ENCODE measurements at places on chromosomes 1 and 21. TPM values are rescaled to one million over a fixed set of nuclear protein-coding genes. Genes with fewer than 3 reads are reported as not detected.

Gene VASH2
- 0.20 TPM for total RNA-seq

Gene ZNF648
- total RNA-seq, result not detected

Gene SHISA4
- total RNA-seq, result 0.34 TPM

Gene RGS5
- 7.7 TPM for total RNA-seq

Gene KIRREL1
- 0.08 TPM for total RNA-seq

Gene EPHA8
- total RNA-seq, result not detected

Gene BROX
- total RNA-seq, result 38.2 TPM

Gene PSMG1
- 62.1 TPM for total RNA-seq

Gene C1orf141
- 0.41 TPM for total RNA-seq

- no peak for DNase-seq
Observed at GRCh38 chr1:231767471-231767870, 140.9 kb downstream of the DISC1 start.

GRCh38 chr1:62100442-62100841, 94.2 kb upstream of the L1TD1 start:
- DNase-seq, result no peak

- DNase-seq, result no peak
Observed at GRCh38 chr1:180586671-180587155, 27.9 kb downstream of the OVAAL start.

DNA sequence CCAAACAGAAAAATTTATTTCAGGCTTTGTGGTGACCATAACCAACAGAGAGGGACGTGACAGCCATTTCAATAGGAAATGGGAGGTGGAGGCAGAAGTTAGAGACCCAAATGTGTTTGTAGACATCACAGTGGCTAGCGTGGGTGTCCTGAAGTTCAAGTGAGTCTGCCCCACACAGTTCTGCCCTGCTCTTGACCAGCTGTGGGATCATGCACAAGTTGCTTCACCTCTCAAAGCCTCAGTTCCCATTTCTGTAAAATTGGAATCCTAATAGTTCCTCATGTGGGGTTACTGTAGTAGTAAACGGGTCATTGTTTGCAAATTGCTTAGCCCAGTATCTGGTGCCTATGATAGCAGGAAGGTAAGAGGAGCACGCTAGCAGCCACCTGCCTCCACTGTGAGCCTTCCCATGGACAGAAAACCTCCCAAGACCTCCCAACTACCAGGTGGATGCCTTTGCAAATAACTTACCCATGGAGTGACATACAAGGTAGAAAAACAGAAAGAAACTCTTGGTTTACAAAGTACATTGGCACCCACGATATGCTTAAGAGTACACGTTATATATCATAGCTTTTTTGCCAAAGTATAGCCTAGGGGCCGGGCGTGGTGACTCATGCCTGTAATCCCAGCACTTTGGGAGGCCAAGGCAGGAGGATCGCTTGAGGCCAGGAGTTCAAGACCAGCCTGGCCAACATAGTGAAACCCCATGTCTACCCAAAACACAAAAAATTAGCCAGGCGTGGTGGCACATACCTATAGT, 29.1 kb downstream of the FHAD1 start:
- no peak for DNase-seq

DNA sequence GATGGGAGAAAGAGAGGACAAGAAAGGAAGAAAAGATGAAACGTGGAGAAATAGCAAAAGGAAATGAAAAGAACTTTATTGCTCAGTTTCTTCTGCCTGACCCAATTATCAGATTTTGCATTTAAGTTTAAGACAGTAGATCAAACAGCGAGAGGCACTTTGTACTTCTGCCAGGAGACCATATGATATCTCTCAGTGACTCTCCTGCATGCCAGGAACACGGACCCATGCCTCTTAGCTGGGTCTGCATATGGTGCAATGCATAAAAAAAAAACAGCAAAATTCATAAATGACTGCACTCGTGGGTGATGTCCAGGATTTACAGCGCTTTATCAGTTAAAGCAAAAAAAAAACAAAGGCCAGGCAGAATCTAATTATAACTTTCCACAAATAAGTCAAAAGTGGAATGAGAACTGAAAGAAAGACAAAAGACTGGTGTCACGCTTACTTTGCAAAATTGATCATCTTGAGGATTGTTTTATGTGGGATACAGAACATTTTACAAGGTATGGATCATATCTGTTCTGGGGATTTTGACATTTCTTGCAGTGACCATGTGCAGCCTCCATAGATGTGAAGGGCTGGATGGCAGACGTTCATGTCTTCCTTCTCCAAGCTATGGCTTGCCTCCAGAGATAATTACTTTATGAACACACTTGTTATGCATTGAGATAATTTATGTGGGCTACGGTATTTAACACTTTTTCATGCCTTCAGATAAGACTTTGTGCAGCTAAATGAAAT, 79.5 kb downstream of the RUNX1 start:
- DNase-seq, result no peak

DNA sequence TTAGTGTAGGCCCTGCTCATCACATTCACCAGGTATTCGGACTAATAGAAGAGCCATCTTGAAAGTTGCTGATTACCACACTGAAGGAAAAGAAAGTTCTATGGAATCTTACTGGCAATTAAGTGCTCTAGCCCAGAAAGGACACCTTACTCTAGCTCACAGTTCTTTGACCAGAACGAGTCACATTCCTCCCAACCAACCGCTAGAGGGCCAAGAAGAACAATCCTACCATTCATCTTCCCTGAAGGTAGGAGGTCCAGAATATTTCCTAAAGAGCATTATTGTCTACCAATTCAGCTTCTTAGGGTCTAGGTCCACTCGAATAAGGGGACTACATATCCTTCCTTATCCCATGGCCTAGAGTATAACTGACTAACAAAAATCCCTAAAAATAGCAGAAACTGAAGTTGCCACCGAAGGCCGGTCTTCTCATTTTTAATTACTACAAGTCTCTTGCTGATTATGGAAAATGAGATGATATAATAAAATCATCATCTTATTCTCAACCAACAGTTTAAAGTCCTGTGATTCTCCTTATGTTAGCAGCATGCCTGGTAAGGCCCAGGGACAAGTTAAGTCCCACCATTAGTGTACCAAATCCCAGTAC, 2.7 kb upstream of the FMO1 start:
- no peak for DNase-seq

- no peak for DNase-seq
Observed at GRCh38 chr21:28492127-28492526, 500.6 kb downstream of the LTN1 start.

DNA sequence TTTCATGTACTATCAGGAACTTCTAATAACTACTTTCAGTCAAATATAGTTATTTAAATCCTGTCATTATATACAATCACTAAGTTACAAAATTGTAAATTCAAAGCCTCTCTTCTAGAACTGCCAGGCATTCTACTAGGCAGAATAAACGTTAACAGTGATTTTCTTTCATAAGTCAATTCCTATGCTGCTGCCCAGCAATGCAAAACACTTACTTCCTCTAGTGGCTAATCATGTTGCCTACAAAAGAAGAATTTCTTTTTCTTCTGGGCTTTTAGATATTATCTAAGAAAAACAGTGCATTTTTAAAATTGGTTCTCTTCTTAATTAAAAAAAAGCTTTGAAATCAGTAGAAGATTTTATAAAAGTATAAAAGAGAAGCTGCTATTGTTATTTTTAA, 509.8 kb upstream of the ADAMTS5 start:
- no peak for DNase-seq

- no peak for DNase-seq
Observed at GRCh38 chr1:42328916-42329496, 6.0 kb downstream of the FOXJ3 start.

GRCh38 chr1:51512120-51512519, 6.9 kb downstream of the EPS15 start:
- DNase-seq, result no peak

DNA sequence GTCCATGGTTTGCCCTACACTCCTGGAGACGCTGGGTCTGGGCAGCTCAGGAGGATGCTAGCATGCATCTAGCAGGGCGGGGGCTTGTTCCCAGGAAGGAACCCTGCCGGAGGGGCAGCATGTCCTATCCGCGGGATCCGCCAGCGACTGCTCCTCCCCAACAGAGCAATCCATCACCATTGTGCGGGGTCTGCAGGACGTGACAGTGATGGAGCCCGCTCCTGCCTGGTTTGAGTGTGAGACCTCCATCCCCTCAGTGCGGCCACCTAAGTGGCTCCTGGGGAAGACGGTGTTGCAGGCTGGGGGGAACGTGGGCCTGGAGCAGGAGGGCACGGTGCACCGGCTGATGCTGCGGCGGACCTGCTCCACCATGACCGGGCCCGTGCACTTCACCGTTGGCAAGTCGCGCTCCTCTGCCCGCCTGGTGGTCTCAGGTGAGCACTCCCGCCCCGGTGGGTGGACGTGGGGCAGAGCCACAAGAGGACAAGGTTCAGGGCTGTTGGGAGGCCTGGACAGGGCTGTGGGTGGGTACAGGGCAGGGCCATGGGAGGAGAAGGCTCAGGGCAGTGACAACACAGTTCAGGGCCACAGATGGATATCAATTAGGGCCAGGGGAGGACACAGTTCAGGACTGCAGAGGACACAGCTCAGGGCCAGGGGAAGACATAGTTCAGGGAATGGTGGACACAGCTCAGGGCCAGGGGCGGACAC, 71.3 kb downstream of the OBSCN start:
- DNase-seq, result peak; percentile 49

GRCh38 chr1:213564215-213564659, 423.5 kb upstream of the PROX1 start:
- DNase-seq, result no peak

- no peak for DNase-seq
Observed at GRCh38 chr21:39332175-39332574, 16.7 kb downstream of the HMGN1 start.

DNA sequence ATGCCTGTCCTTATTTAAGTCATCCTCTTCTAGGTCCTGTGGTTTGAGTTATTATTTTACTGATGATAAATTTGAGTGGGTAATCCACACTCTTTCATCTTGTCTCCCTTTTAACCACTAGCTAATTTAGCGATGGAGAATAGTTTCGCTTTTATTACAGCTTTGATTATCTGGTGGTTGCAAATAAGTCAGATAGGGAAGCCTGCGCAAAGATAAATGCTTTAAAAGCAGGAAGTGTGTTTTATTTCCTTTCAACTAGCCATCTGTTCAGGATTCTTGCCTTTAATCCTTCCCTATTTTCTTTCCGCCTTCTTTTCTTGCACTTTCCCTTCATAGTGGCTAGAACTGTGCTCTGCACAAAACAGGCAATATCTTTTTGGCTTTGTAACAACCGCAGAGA, 129.0 kb downstream of the TGFB2 start:
- no peak for DNase-seq

- no peak for DNase-seq
Observed at GRCh38 chr1:160646180-160646579, 664 bp downstream of the SLAMF1 start.

- DNase-seq, result no peak
Observed at GRCh38 chr1:166302989-166303758, 136.4 kb upstream of the FAM78B start.

GRCh38 chr1:152458384-152459185, 44.5 kb upstream of the CRNN start:
- peak; percentile 84 for DNase-seq

GRCh38 chr1:110119843-110120242, 7.6 kb downstream of the UBL4B start:
- DNase-seq, result no peak

DNA sequence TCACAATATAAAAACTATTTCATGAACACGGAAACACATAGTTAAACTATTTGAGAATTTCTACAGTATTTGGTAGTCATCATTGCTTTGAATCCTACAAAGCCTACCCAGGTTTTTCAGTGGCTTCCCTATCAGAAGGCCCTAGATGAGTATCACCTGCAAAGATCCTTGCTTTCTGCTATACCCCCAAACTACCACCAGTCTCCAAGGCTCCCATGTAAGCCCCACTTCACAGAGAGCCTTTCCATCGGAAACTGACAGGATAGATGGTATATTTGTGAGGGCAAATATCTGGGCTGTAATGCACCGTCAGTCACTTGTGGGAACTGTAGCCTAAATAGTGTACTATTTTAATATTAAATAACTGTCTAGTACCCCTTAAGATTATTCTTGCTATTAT, 674.3 kb downstream of the BRINP3 start:
- no peak for DNase-seq

GRCh38 chr1:55531644-55532043, 316.5 kb upstream of the USP24 start:
- DNase-seq, result no peak

DNA sequence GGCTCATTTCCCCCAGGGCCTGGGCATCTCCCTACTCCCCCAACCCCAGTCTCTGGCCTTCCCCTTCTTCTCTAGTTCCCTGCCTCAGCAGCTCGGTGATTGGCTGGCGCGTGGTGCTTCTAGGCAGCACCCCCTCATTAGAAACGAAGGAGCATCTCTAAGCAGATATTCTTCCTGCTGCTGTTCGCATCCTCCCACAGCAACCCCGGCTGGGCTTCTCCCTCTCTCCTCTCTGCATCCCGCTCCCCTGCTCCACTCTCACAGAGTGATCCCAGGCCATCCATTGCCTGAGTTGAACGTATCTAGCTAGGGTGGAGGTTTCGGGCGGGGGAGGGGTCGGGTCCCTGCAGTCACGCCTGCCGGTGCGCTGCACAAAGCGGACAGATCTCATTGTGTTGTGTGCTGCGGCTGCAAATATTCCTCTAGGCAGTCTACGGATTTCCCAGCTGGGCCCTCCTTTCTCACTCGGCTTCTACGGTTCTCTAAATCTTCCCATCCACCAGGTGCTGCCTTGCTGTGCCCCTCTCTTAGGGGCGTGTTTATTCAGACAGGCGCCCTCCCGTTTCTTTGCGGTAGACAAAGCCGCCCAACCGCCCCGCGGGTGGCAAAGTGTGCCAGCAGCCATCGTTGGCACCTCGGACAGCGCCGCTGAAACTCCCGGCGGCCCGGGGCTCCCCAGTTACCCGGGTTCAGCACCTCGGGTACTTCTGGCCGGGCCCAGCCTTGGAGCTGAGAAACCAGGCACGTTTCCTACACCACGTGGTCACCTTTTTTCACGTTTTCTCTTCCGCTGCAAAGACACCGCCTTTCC, 2.2 kb downstream of the CACNA1E start:
- DNase-seq, result no peak

DNA sequence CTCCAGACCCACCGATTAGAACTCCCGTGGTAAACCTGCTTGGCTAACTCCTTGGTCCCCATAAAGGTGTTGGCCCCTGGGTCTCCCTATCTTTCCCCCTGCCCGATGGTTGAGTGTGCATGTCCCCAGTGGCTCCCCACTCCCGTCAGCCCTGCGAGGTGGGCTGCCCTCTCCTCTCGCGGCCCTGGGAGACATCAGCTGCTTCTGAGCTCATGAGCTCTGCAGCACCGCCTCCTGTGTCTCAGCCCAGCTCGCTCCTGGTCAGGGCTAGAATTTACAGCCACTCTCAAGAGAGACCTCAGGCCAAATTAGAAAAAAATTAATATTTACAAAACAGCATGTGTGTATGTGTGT, 15.9 kb upstream of the ZBTB21 start:
- DNase-seq, result no peak
